ENCODE measurements at places on chromosomes 16 and 17.

GRCh38 chr17:77466140-77466539, 325.4 kb downstream of the SEC14L1 start:
- DNase-seq = no peak

GRCh38 chr16:7653746-7654461, 321.3 kb downstream of the RBFOX1 start:
- DNase-seq = no peak

GRCh38 chr16:88514526-88515232, 55.5 kb upstream of the ZC3H18 start:
- DNase-seq = no peak

- no peak for DNase-seq
Measured at GRCh38 chr17:31490019-31490650, 98.7 kb downstream of the RAB11FIP4 start.

GRCh38 chr17:68204736-68205135, 43.1 kb upstream of the AMZ2 start:
- peak; percentile 53 for DNase-seq

DNA sequence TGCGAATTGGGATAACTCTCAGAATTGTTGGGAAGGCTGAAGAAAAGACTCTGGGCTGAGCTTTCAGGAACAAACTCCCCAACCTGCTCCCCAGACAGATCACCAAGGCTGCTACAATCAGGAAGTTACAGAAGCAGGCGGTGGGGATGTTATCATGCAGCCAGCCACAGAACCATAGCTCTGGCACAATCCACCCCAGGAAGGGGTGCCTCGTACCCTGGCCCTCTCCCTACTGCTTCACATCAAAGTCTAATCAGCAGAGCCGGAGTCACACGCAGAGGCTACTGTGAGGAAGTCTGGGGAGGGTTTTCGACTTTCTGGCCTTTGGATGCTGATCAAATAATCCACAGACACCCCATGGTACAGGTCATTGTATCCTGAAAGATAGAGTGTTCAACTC, 86.8 kb downstream of the NTN1 start:
- no peak for DNase-seq
